ENCODE measurements at places on chromosomes 1 and 21.
A peak's percentile ranks its signal among the peaks of the same experiment; 100 is the strongest.

- DNase-seq = no peak
Observed at GRCh38 chr1:43034778-43035177, 76.1 kb upstream of the SLC2A1 start.

- DNase-seq = no peak
Observed at GRCh38 chr1:244992833-244993232, 128.5 kb upstream of the HNRNPU start.

- DNase-seq = no peak
Observed at GRCh38 chr1:114093624-114094362, 59.9 kb downstream of the SYT6 start.

DNA sequence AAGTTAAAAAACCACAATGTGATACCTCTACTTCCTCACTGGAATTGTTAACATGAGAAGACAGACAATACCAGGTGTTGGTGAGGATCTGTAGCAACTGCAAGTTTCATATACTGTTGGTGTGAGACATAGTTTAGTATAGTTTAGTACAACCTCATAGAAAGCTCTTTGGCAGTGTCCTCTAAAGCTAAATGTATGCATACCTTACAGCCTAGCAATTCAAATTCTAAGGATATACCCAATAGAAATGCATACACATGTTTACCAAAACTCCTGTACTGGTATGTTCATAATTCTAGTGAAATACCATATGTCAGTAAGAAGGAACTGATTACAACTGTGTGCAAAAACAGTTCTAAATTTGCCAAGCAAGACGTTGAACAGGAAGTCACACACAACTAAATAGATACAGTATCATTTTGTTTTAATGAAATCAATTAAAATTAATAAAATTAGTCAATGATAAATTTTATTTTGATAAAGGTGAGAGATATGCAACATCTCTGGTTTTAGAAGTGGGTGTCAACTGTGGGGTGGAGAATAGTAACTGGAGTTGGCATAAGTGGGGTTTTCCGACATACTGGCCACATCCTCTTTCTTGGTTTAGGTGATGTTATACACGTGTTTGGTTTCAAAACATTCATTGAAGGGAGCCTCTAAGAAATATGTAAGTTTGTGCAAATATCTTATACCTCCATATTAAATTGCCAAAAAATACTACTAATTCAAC, 450.7 kb downstream of the PTPRC start:
- DNase-seq = no peak

- DNase-seq = peak; percentile 89
Observed at GRCh38 chr1:113912594-113913311, 7.6 kb downstream of the DCLRE1B start.

DNA sequence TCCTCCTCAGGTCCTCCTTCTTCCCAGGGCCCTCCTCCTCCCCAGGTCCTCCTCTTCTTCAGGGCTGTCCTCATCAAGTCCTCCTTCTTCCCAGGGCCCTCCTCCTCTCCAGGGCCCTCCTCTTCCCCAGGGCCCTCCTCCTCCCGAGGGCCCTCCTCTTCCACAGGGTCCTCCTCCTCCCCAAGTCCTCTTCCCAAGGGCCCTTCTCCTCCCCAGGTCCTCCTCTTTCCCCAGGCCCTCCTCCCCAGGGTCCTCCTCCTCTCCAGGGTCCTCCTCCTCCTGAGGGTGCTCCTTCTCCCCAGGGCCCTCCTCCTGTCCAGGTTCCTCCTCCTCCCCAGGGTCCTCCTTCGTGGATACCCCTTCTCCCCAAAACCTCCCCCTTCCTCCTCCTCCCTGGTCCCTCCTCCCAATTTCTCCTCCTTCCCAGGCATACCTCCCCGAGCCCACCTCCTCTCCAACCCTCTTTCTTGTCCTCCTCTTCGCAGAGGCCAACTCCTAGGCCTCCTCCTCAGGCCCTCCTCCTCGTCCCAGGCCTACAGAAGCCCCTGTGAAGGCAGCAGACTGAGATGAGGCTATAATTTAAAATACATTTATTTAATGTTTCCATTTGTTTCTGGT, 29.5 kb downstream of the WNT9A start:
- no peak for DNase-seq

DNA sequence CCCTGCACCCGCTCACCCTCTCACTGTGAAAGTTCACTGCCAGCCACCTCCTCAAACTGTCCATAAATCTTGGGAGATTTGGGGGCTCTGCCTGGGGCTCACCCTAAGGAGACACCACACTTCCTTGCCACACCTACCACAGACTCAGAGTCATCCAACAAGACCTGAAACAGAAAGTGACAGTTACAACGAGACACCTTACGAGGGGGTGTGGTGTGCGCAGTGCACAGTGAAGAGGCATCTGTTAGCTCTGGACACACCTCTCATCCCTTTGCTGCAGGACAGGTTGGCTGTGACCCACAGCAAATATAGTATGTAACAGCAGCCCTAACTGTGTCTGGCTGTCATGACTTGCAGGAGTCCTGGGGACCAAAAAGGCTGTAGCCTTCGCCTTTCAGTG, 190.2 kb downstream of the NR5A2 start:
- DNase-seq = no peak

DNA sequence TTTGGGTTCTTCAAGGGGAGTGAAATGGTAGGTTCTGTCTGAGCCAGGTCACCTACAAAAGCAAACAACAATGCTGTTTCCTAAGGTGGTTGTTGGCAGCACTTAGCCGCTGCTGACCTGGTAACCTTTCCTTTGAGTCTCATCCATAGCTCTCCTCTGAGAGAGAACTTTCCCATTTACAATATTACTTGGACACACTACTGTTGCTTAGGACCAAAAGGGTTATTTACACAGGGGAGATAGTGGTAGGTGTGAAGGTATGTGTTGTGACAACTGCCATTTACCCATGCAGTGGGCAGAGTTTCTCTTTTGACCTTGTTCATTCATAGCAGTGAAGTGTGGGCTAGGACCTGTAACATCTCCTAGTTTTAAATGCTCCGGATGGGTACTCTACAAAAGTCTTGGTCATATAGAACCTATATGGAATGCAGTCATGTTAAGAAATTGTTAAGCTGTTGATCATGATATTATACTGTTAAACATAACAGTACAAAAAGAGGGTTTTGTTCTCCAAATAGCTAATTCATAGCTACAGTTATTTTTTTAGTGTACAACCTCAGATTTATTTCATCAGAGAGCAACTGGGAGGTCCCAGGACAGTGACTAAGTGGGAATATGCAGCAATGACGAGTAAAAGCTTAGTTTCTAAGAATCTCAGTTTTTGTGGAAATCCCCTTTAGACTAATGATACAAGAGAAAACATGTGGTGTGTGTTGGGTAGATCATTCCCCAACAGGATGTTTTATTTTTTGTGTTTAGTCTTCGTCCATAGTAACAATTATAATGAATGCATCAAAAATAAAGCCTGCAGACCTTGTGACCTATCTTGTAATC, 219.7 kb downstream of the NFIA start:
- no peak for DNase-seq

DNA sequence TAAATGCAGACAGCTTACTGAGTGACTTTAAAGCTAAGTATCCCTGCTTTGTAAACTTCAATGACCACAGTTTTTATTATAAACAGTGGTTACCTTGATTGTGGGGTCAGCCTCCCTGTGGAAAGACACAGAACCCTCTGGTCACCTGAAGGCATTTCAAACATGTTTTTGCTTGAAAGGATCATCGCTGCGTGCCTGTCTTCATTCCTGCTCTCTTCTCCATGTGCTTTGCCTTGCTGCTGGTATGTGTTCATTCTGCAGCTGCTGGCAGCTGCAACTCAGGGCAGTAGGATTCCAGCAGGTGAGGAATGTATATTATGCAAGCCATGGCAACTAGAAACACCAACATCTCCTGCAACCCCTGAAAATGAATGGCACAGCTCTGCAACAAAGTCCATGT, 81.0 kb upstream of the VAV3 start:
- DNase-seq = no peak

- DNase-seq = no peak
Observed at GRCh38 chr1:83741770-83742169, 257.2 kb downstream of the TTLL7 start.

GRCh38 chr1:16292739-16293138, 55.8 kb upstream of the CPLANE2 start:
- DNase-seq = no peak

DNA sequence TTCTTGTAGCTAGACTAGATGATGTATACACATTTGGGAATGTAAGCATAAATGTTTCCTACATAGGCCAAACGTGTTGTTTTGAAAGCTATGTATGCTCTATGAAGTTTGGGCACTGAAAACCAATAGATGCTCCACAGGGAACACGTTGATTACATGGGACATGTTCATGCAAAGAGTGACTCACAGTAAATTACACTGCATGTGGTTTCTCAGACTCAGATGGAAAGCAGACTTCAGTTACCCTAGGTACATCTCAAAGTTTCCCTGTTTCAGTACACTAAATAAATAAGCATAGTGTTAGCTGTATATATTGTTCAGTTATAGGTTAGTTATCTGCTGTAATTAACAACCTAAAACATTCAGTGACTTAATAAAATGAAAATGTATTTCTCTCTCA, 301.9 kb upstream of the RUNX1 start:
- DNase-seq = no peak

- peak; percentile 56 for DNase-seq
Observed at GRCh38 chr1:97920276-97920831, 480 bp downstream of the DPYD start.

DNA sequence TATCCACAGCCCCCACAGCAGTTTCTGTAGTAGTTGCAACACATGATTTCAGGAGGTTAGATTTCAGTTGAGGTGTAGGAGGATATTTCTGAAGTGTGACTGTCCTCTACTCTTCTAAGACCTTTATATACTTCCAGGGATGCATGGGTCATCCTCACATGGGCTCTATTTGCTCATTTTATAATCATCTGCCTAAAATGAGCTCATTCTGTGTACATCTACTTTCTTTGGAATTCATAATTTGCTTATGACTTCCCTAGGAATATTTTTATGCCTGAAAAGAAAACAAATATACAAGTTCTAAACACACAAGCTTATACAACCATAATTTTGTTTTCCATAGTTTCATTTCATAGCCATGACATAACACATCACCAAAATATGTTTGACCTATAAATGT, at the start of gene KRTAP21-2:
Gene KRTAP21-2 (minus strand): TSS at position 101 of the 400 bp plus-strand sequence. CDS start 57 bp downstream, at position 44.
- DNase-seq = no peak

DNA sequence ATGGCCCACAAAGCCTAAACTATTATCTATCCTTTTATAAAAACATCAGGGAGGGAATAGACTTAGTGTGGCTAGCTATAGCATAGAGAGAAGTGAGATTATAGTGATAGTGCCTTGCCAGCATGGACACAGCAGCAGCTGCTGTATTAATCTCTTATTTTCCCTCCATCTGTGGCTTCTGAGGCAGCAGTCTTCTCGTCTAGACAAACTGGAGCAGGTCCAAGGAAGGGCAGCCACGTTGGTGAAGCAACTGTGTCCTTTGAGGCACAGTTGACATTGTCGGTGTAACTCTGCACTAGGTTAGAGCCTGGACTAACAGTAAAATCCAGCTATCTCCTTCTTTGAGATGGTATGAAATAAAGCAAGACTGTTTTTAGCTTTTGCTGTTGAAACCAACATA, 131.3 kb downstream of the CACHD1 start:
- peak; percentile 57 for DNase-seq

DNA sequence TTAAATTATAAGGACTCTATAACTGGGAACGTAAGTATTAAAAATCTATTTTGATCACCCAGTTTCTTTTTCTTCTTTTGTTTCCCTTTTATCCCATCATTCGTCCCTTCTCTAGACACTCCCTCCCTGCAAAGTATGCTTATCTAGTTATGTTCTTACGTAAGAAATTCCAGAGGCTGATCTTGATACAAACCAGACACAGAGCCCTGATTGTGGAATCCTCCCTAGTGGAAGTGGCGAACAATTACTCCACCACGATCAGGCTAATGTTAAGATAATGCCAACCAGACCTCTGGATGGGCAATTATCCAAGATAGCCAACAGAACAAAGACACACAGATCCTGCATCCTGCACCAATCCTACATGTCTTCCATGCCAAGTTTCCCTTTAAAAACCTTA, 1557.4 kb downstream of the PLA2G4A start:
- no peak for DNase-seq

- DNase-seq = no peak
Observed at GRCh38 chr1:51188230-51188629, 47.8 kb upstream of the RNF11 start.

DNA sequence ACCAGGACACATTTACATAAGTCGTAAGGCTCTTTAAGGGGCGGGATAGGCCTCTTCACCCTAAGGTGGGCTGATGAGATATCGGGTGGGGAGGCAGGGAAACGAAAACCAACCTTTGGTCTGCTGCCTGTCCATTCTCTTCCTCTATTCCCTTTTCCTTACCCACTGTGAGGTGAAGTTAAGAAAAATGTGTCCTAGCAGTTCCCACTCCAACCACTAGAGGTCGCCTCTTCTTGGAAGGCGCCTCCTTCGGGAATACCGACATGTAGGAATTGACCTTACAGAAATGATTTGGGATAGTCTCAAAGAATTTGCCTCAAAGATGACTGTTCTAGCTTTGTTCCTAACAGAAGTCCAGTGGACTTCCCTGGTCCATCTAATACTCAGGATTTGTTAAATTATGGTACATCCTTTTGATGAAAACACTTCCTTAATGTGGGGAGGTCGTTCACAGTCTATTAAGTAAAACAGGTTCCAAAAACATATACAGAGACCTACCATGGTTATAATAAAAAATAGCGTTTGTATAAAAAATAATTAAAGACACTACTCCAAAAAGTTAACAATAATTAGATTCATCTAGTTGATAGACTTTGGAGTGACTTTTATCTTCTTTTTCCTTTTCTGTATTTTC, 14.1 kb downstream of the AZIN2 start:
- DNase-seq = no peak

GRCh38 chr1:11691302-11691914, at the start of gene DRAXIN:
Gene DRAXIN, plus strand, starts transcription at chr1:11691710. Its CDS starts 14,549 bp downstream, at chr1:11706259.
- peak; percentile 23 for DNase-seq

DNA sequence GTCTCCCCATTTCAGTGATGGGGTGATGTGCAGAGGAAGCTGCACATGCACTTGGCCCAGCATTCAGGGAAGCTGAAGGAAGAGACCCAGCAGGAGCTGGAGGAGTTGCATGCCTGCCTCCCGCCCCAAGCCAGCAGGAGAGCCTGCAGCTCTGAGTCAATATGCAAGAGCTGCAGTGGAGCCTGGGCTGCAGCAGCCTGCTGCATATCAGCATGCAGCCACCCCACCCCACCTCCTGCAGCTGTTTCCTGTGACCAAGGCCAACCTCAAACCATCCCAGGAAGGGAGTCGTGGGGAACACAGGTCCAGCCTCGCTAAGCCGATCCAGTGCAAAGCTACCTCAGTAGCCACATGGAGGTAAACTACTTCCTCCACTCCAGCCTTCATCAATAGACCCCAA, 18.9 kb downstream of the AGT start:
- no peak for DNase-seq

GRCh38 chr1:81463936-81464837, 336.5 kb upstream of the ADGRL2 start:
- DNase-seq = no peak

GRCh38 chr1:225155555-225155954, 226.1 kb downstream of the DNAH14 start:
- no peak for DNase-seq

DNA sequence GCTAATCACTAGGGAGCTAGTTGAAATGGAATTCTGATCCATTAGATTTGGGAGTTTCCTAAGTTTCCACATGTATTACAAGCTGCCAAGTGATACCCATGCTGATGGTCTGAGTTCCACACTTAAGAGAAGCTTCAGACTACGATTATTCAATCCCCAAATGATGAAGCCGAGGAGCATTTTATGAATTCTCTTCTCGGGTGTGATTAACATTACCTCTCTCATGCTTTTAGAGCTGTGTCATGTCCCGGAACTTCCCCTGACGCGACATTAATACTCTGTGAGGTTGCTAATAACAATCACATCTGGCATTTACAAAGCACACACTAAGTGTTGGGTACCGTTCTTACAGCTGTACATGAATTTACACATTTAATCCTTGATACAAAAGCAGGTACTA, 63.0 kb downstream of the KCNJ15 start:
- no peak for DNase-seq

GRCh38 chr1:59561796-59562195, 253.0 kb upstream of the HOOK1 start:
- no peak for DNase-seq
